IMR-90 (cell line): ENCODE measurements at places on chromosomes 5 and 9. TPM values are rescaled to one million over a fixed set of nuclear protein-coding genes. Genes with fewer than 3 reads are reported as not detected.

- no peaks in the 10 kb centered on the region for H3K4me1 ChIP-seq
- peaks cover 4% of the 10 kb centered on the region for H3K27me3 ChIP-seq
- no peak for DNase-seq
- no peaks in the 10 kb centered on the region for H3K36me3 ChIP-seq
Measured at GRCh38 chr5:76451031-76451701, 48.1 kb downstream of the IQGAP2 start.

- H3K4me1 ChIP-seq, result no peaks in the 10 kb centered on the region
- DNase-seq, result peak; percentile 23
- H3K4me3 ChIP-seq, result no peak overlapping the region
- no peak overlapping the region for H3K27ac ChIP-seq
- peaks cover 13% of the 10 kb centered on the region; the same call in 1 of the 2 replicates for H3K36me3 ChIP-seq
Measured at GRCh38 chr9:93682155-93682968, 106.0 kb downstream of the PHF2 start.

- no peaks in the 10 kb centered on the region for H3K27me3 ChIP-seq
- no peak overlapping the region for H3K4me3 ChIP-seq
- peaks cover 26% of the 10 kb centered on the region for H3K36me3 ChIP-seq
- no peak for DNase-seq
- peaks cover 9% of the 10 kb centered on the region for H3K4me1 ChIP-seq
- no peak overlapping the region for H3K27ac ChIP-seq
Measured at GRCh38 chr5:10615693-10616092, 51.8 kb downstream of the ANKRD33B start.

- no peaks in the 10 kb centered on the region for H3K36me3 ChIP-seq
- H3K27me3 ChIP-seq, result no peaks in the 10 kb centered on the region
Measured at GRCh38 chr5:61274511-61274911, 57.5 kb upstream of the ZSWIM6 start.

The TEK gene
- 10.8 and 11.7 TPM in 2 replicates for total RNA-seq
